Glutamatergic neuron (in vitro differentiated cells): ENCODE measurements at places on chromosomes 7 and 10. TPM values are rescaled to one million over a fixed set of nuclear protein-coding genes. Genes with fewer than 3 reads are reported as not detected.

DNA sequence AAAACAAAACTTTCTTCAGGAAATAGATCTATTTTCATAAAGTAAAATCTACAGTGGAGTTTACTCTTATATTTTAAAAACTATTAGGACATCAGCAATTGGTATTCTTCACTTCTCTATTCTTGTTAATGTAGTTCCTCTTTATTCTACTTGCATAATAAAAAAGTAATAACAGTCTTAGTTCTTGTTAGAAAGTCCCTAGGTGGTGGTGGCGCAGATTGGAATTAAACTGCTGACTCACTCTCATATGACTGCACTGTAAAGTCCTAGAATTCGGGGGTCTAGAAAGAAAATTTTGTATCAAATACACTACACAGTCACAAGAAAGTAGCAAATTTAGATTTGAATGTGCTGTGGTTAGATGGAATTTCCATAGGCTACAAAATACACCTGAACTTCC is 44.6 kb upstream of the TES start:
- no peak for DNase-seq

DNA sequence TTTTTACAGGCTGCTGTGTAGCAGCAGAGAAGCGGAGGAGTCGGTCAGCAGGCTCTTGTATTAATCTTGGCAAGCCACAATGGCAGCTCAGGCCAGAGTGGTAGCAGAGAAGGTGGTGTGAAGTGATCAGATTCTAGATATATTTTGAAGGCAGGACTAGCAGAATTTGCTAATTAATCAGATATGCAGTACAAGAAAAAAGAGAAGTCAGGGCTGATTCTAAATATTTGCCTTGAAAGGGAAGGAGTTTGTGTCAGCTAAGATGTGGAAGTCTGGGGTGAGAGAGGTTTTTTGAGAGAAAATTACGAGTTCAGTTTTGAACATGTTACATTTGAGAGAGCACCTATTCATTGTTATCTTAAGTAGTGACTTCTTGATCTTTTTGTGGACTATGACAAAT is 176.3 kb downstream of the WNT2 start:
- DNase-seq, result no peak

GRCh38 chr7:74502216-74502891 is 48.6 kb downstream of the GTF2IRD1 start:
- no peak for DNase-seq

DNA sequence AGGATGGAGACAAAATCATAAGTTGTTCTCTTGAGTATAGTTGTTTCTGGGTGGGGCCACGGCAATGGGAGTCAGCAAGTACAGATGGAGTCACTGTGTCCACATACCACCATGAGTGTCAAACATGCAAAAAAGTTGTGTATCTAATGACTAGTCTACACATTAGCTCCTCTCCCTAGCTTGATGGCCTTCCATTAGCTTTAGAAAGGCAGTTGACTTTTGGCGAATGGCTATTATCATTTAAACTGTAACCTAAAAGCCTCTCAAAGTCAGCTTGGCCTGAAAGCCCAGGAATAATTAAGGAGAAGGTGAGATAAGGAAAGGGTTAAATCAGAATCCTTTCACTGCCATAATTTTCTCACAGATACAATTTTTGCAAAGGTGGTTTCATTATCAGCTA is 95.5 kb upstream of the MEOX2 start:
- no peak for DNase-seq

GRCh38 chr7:46290374-46291049 is 369.4 kb upstream of the IGFBP3 start:
- DNase-seq, result no peak

- DNase-seq, result no peak
Measured at GRCh38 chr7:101635484-101635883, 6.4 kb upstream of the MYL10 start.

GRCh38 chr10:101158459-101159058 is 27.5 kb downstream of the TLX1 start:
- DNase-seq, result no peak

DNA sequence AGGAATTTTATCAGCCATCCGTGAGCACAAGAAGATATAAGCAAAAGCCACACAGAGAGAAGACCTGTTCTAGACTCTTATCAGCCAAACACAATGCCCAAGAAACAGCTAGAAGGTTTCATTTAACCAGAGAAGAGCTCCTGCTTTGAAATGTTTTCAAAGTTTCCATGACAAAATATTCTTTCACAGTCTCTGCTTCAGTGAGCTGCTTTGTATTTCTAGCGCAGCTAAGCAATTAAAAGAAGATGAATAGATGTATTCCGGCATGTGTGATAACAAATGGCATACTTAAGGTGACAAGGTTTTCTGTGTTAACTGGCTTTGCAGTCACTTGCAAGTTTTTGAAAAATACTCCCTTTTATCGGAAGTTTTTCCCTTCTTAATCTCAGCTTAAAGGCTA is 78.9 kb upstream of the NXPH1 start:
- no peak for DNase-seq

GRCh38 chr10:113742466-113742865 is 9.0 kb upstream of the PLEKHS1 start:
- DNase-seq, result no peak

DNA sequence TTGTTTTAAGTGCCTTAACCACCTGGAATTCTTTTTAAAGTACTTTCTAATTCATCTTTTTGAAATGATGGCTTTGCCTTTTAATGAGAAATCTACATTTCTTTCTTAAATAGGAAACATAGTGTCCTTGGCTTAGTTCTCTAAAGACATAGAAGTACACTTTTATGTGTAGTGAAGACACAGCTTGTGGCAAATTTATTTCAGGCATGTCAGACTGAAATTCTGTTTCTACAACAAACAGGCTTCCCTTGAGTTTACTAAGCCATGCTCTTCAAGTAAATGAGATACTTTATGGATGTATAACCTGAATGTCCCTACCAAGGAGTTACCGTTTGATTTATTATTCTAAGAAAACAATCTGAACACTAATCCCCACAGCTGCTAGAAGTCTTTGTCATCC is 136.9 kb upstream of the MAGI2 start:
- DNase-seq, result no peak

DNA sequence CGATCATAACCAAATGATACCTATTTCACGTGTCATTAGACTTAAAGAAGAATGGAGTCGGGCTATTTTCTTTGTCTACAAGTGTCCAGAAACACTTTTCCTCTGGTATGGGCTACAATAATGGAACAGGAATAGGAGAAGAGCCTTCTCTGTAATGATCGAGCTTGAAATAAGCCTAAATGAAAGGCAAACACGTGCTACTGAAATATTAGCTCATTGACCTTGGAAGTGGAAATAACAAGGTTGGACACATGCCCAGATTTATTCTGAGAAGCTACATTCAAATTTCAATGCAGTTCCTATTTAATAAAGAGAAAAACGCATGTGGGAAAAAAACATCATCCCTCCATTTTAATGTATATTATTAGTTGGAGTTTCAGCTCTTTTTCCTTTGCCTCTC is 254.7 kb upstream of the PTER start:
- DNase-seq, result no peak

- DNase-seq, result no peak
Measured at GRCh38 chr10:70615784-70616522, 13.4 kb upstream of the PRF1 start.

DNA sequence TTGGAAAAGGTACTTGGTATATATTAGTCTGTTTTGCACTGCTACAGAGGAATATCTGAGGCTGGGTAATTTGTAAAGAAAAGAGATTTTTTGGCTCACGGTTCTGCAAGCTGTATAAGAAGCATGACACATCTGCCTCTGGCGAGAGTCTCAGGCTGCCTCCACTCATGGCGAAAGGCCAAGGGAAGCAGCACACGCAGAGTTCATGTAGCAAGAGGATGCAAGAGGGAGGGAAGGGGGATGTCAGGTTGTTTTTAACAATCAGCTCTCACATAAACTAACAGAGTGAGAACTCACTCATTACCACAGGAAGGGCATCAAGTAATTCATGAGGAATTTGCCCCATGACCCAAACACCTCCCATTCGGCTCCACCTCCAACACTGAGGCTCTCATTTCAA is 484.8 kb upstream of the DPP6 start:
- DNase-seq, result no peak

DNA sequence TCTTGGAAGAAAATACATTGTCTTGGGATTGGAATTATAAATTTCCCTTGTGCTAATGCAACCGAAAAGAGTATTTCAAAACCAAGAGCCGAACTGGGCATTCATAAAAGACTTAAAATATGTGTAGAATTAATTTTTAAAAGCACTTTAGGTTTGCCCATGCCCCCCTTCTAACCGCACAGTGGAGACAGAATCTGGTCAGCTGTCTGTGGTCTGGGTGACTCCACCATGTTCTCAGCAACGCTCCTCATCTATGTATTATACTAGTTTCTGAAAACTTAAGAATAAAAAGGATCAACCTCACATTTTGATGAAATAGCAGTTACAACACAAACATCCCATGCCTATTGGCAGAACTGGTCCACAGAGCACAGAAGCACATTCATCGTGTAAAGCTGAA is 192.6 kb upstream of the C7orf33 start:
- no peak for DNase-seq

DNA sequence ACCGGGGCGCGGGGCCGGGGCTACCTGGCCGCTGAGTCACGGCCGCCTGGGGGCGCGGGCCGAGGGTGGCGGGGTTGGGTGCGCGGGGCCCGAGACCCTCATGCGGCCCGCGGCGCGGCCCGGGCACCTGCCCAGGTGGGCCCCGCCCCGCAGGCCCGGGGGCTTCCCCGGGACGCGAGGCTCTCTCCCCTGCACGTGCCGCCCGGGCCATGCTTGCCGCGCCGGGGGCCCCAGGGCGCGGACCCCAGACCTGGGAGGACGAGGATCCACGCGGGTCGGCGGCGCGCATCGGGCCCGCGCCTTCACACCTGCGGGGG is 402 bp downstream of the MAFK start:
- DNase-seq, result no peak

DNA sequence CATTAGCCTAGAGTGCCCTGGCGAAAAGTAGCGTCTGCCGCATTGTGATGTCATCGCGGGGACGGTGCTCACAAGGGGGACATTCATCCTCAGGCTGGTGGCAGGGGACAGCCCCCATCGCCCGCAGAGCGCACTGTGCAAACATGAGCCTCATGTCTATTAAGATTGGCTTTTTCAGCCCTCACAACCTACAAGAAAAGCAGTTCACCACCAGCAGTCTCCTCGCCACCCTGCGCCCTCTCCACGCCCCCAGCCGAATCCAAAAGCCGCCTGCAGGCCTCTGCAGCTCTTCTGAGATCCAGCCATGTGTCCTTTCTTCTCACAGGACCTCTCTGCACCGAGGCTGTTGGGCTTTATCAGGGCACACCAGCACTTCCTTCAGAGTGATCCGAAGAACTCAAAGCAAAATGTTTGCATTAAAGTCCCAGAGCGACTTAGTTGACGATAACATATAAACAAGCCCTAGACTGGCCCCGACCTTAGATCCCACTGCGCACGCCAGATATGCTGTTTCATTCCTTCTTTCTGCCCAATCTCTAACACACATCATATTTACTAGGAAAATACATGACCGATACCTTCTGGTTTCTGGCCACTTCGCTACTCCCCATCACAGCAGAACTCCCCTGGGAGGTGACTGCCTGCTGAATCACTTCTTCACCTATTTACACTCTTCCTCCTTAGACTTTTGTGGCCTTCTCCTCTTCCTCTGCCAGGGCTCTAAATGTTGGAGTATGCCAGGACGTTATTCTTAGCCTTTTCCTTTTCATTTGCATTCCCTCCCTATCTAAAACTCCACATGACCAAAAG is 206.0 kb upstream of the SH2B2 start:
- no peak for DNase-seq

GRCh38 chr10:71260622-71261325 is 48.4 kb downstream of the UNC5B start:
- DNase-seq, result no peak

GRCh38 chr7:112546723-112547513 is 66.1 kb downstream of the LSMEM1 start:
- no peak for DNase-seq

DNA sequence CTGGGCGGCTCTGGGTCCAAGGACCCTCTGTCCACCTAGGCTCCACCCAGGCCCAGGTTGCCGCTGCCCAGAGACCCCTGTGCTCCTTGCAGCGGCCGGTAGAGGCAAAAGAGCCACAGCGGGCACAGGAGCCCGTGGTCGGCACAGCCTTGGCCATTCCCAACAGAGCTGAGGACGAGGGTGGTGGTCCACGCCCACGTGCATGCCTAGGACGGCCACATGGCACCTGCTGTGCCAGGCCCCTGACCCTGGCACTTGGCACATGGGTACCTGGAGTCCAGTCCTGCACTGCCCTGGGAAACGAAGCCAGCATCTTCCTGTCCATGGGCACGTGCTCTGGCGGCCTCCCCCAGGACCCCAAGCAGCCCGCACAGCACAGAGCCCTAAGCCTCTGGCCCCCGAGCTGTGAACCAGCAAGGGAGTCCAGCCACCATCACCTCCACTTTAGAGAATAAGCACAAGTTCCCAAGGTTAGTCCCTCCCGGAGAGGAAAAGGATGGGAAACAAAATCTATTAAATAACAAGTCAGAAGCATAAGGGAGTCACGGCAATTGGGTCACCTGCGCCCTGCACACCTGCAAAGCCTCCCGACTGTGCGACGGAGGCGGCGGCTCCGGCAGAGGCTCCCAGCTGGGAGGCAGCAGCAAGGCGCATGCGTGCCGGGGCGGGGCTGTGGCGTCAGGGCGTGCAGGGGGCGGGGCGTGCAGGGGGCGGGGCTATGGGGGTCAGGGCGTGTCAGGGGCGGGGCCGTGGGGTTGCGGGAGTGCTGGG is 59.1 kb downstream of the STK32C start:
- peak; percentile 61 for DNase-seq

GRCh38 chr7:5457245-5457735 is 33.7 kb upstream of the TNRC18 start:
- DNase-seq, result no peak

DNA sequence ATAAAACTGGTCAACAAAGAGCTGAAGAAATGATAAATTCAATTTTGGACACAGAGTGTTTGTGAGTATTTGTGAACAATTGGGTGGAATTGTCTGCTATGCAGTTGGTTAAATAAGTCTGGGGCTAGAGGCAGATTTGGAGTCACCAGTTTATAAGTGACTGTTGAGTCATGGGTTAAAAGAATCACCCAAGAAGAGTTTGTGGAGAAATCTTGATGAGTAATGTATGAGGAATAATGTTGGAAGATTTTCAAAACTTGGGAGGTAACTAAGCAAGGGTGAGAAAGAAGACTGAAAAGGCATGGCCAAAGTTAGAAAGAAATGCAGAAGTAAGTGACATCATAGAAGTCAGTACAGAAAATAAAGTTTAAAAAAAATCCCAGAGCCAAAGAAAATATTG is 750.7 kb downstream of the MAGI2 start:
- DNase-seq, result no peak

The BICC1 gene
- 0.12 TPM for total RNA-seq

The LIPK gene
- not detected for total RNA-seq

The ZNRF2 gene
- 16.7 TPM for total RNA-seq

The VAX1 gene
- total RNA-seq, result 0.27 TPM

The IRF5 gene
- total RNA-seq, result not detected

The WNT2 gene
- total RNA-seq, result not detected

The GTF2IRD1 gene
- total RNA-seq, result 59.4 TPM

The TMEM270 gene
- total RNA-seq, result not detected

The RHOBTB1 gene
- 14.4 TPM for total RNA-seq

The UNC5B gene
- total RNA-seq, result 22.6 TPM

The SUN3 gene
- total RNA-seq, result not detected

The CAV1 gene
- total RNA-seq, result 0.78 TPM

The GIMAP8 gene
- total RNA-seq, result not detected

The CPN1 gene
- not detected for total RNA-seq

The C7orf33 gene
- total RNA-seq, result not detected
